ENCODE measurements at places on chromosomes 5 and 9.

DNA sequence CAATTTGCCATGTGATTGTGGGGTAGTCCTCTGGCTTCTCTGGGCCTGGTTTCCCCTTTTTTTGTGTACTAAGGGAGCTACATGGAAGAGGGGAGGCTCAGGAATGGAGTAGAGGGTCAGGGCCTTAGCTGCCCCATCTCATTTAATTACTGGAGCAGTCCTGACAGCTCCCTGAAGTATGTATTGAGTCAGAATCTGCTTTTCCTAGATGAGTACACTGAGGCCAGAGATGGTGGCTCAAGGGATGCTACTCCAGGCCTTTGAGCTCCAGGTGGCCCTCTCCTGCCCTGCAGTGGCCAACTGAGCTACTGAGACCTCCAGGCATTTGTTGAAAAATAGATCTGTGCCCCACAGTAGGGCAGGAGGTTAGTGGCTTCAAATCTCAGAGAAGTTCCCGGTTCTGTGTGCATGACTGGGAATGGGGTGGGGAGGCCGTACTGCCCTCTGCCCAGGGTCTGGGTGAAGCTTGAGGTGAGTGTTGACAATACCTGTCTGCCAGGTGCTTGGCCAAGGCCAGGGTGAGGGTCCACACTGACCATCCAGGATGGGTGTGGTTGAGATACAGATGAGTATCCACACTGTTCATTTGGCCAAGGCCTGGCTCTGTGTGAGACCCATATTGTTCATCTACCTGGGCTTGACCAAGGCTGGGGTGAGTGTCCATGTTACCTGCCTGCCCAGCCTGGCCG lies 45.7 kb downstream of the CXXC5 start:
- DNase-seq: no peak

DNA sequence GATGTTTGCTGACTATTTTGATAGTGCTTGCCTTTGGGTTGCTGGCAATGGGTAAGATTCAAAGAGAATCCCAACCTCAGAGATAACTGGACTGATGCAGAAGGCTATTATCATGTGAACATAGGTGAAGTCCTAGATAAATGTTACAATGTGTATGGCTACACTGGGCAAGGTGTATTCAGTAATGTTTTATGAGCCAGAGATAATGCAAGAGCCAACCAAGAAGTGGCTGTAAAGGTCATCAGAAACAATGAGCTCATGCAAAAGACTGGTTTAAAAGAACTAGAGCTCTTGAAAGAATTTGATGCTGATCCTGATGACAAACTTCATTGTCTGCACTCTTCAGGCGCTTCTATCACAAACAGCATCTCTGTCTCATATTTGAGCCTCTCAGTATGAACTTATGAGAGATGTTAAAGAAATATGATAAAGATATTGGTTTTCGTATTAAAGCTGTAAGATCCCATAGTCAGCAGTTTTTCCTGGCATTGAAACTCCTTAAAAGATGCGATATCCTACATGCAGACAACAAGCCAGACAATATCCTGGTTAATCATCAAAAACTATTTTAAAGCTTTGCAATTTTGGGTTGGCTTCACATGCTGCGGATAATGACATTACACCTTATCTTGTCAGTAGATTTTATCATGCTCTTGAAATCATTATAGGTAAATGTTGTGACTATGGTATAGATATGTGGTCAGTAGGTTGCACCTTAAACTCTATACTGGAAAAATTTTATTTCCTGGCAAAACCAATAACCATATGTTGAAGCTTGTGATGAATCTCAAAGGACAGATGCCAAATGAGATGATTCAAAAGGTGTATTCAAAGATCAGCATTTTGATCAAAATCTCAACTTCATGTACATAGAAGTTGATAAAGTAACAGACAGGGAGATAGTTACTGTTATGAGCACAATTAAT lies 41.9 kb upstream of the TNFSF15 start:
- no peak for DNase-seq

DNA sequence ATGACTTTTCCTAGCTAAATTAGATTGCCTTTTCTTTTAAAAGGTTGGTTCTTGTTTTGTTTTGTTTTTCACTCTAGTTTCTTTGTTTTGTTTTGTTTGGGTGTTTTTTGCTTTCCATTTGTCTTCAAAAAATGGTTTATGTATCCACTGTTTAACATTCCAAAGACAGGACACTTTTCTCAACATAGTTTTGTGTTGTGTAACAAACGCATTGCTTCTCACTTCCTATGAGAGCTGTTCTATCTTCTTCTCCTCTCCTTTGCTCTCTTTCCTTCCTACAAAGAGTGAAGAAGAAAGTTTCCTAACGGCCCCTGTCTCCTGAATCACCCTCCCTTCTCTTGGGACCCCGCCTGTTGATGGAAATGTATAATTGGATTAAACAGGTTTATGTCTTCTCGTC lies 539.7 kb downstream of the ACTL7B start:
- no peak for DNase-seq

- DNase-seq: no peak
Observed at GRCh38 chr5:78886341-78887230, 98.5 kb downstream of the ARSB start.

DNA sequence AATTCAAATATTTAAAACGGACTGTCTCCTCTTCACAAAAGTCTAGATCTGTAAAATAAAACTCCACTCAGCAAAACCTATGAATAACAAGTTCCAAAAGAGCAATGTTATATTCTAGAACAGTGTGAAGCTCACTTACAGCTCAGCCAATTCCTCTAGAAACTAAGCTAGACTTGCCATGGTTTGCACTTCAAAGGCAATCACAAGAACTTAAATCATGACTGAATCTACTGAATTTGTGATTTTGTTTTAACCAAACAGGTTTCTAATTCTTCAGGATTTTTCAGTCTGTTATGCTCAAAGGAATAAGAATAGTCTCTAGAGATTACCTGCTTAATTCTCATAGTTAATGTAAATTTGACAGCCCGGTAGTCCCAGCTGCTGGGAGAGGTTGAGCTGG lies 1.4 kb upstream of the PKD2L2 start:
- DNase-seq: no peak

DNA sequence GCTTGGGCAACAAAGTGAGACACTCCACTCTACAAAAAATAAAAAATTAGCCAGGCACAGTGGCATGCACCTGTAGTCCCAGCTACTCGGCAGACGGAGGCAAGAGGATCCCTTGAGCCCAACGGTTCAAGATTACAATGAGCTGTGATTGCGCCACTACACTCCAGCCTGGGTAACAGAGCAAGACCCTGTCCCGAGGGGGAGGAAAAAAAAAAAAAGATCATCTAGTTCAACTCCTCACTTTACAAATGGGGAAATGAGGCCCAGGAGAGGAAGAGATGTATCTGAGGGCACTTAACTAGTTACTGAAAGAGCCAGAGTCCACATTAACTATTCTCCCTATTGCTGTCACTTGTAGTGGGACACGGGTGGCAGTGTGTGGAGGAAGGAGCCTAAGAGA lies 13.8 kb downstream of the PDCL start:
- DNase-seq: no peak

- DNase-seq: no peak
Observed at GRCh38 chr5:45110399-45110798, 301.7 kb downstream of the MRPS30 start.

GRCh38 chr5:115627295-115627865 lies 1.5 kb upstream of the TMED7 start:
- no peak for DNase-seq

DNA sequence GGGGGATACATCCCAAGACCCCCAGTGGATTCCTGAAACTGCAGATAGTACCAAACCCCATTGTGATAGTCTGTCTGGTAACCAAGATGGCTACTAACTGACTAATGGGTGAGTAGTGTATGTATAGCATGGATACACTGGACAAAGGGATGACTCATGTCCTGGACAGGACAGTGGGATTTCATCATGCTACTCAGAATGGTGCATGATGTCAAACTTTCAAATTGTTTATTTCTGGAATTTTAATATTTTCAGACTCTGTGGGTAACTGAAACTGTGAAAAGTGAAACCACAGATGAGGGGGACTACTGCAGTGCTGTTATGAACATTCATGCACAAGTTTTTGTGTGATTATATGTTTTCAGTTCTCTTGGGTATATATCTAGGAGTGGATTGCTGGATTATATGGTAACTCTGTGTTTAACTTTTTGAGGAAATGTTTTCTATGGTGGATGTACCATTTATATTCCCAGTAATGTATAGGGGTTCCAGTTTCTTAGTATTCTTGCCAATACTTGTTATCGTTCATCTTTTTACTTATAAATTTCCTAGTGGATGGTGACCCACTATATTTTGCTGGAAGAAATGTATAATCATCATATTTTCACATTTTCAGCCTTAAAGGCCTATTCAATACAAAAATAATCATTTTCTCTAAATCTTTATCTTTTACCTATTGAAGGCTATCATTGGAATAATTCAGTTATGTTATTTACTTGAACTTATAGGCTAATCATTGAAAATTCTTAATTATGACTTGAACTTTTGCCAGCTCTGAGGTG lies 140.9 kb downstream of the NR3C1 start:
- no peak for DNase-seq

All from hematopoietic multipotent progenitor cell treated with erythropoietin and hydrocortisone succinate and interleukin-3 and kit ligand, for 17 days (in vitro differentiated cells).